Activated naive CD8-positive, alpha-beta T cell treated with anti-CD3 and anti-CD28 coated beads, Interleukin-2, amount 50 U/mL, for 24 hours (primary cell): ENCODE measurements at places on chromosomes 4 and X.

DNA sequence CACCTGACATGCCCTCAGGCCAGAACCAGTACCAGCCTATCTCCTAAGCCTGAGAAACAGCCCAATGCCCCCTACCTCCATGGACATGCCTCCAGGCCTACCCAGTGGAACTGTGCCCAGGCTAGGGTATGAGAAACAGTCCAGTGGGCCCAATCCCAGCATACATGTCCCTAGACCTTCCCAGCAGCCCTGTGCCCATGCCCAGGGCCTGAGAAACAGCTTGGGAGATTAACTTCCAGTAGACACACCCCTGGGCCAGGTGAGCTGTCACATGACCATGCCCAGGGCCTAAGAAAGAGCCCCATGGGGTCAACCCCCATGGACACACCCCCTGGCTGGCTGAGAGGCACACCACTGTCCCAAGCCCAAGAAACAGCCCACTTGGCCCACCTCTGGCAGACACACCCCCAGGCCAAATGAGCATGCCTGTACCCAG lies 78.8 kb downstream of the CBR4 start:
- DNase-seq: no peak

GRCh38 chr4:140237616-140238350 lies 83.8 kb upstream of the MAML3 start:
- DNase-seq: no peak

DNA sequence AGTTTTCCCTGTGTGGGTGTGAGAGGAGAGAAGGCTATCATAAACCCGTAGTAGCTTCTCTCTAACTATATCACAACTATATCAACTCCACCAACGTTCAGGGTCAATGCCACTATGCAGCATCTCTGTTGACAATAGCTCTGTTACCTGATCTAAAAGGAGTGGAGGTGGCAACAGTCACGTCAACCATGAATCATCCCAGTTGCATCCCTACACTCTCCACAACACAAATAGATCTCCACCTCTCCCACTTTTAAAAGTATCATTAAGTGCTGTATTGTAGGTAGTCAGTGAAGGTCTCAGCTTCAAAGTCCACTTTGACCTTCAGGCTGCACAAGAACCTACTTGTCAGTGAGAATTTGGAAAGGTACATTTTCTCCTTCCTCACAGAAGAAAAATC lies 600.5 kb upstream of the GRIA3 start:
- no peak for DNase-seq

GRCh38 chrX:131046596-131046995 lies 11.6 kb upstream of the ARHGAP36 start:
- DNase-seq: no peak

DNA sequence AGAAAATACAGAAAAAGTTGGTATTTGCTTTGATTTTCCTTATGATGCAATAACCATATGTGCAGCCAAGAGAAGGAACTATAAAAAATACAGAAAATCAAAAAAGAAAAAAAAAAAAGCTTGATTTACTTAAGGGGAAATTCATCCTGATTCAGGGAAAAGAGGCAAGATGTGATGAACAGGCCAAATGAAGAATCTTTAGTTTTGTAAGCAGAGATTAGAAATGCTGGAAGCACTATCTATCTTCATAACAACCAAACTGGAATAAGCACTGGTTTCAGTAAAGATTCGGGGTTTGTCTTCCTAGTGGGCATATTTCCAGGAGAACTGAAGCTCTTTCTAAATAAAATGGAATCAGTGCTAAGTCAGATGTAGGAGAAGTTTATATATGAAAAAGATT lies 82.9 kb upstream of the KCNIP4 start:
- DNase-seq: no peak

DNA sequence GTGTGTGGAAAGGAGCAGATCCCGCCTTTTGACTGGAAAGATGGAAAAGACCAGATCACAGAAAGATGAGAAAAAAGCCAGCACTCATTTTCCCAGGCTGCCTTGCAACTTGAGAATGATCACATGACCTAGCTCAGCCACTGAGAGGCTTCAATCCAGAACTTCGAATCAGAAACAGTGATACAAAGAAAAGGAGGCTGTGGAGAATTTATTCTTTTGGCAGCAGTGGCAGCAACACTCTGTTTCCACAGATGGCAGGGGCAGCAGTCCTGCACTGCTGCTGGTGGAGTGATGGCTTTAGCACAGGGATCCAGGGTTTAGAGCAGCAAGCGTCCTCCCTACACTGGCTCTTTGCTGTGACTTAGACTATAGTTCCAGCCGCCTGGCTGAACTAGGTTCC lies 77.8 kb upstream of the SH3RF1 start:
- DNase-seq: no peak

GRCh38 chr4:146029147-146029546 lies 90.5 kb upstream of the ZNF827 start:
- DNase-seq: no peak
